ENCODE measurements at places on chromosomes 2 and 18. TPM values are rescaled to one million over a fixed set of nuclear protein-coding genes. Genes with fewer than 3 reads are reported as not detected.

Gene PSD4
- 48.1 TPM for total RNA-seq

Gene PROKR1
- total RNA-seq: not detected

Gene FBXO48
- total RNA-seq: 1.9 TPM

Gene C1GALT1C1L
- total RNA-seq: 1.4 TPM

Gene ACVR1C
- total RNA-seq: 0.82 TPM

Gene FSIP2
- 0.58 TPM for total RNA-seq

Gene OSGEPL1
- total RNA-seq: 14.8 TPM

Gene DLX2
- 0.26 TPM for total RNA-seq

Gene ESPNL
- 2.1 TPM for total RNA-seq

Gene SH3RF3
- 8.5 TPM for total RNA-seq

Gene PROM2
- total RNA-seq: 11.5 TPM

Gene CACNB4
- 10.9 TPM for total RNA-seq

Gene TLX2
- total RNA-seq: not detected

Gene TRPM8
- total RNA-seq: 0.03 TPM

Gene SAG
- not detected for total RNA-seq

Gene REG3G
- total RNA-seq: 0.43 TPM

Gene ZNF892
- 2.7 TPM for total RNA-seq

Gene ITPRIPL1
- 1.9 TPM for total RNA-seq

Gene G6PC2
- total RNA-seq: 0.37 TPM

Gene EHBP1
- 83.2 TPM for total RNA-seq

Gene DLGAP1
- total RNA-seq: 11.8 TPM

Gene C1QL2
- total RNA-seq: not detected

Gene SOX11
- 0.06 TPM for total RNA-seq

Gene RNF125
- total RNA-seq: 4.8 TPM
